ENCODE measurements at places on chromosomes 11 and 22.

DNA sequence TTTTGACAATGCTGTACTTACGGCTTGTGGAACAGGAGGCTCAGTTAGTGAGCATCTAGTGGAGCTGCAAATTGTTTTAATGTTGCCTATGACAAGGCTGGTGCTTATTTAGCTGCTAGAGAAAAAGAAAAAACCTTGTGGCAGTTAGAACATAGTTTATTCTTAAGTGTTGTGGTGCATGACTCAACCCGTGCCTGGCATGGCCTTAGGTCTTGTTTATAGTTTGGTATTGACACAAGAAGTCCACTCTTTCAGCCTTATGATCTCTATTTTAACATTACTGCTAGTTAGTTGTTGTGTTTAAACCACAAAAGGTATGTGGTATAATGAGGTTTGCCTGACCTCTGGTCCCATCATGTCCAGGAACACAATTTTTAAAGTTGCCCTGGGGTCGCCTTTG, 744.6 kb downstream of the FAM181B start:
- DNase-seq, result no peak

- DNase-seq, result no peak
Measured at GRCh38 chr11:47393163-47394049, 15.0 kb upstream of the SLC39A13 start.

DNA sequence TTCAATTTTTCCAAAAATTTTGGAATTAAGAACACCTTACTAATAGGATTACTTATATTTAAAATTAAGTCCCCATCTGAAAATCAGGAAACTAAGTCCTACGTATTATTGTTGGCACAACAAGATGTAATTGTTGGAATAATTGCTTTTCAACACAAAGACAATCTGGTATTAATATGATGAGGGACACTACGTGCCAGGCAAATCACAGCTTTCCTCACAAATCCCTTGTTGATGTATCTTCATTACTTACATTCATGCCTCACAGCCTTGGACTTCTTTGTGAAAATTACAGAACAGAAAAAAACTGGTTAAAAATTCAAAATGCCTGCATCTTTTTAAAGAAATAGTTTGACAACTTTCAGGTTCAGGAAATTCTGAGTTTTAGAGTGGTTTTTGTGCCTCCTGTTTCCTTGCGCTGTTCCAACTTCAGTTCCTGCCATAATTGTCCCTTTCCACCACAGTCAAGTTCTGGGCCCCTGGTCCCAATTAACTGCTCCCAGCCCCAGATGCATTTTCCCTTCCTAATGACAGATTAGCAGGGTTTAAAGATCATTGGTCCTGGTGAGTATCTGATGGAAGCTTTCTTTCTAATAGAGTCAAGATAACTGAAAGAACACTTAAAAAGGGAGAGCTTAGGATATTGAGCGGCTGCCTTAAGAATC, 23.3 kb upstream of the CCDC34 start:
- no peak for DNase-seq

DNA sequence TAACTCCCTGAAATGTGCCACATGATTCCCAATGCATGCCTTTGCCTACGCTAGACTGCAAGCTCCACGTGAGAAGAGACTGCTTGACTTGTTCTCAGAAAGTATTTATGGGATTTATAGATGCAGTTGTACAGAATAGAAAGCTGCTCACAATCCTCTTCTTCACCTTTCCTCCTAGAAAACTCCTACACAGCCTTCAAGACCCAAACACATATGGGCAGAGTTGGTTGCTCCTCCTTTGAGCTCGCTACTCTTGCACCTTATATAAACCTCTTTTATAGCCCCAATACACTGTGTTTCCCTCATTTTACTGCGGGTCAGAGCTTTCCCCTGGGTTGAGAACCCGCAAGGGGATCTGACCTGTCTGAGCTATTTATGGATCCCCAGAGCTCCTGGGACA, 16.4 kb downstream of the C1QTNF6 start:
- no peak for DNase-seq

GRCh38 chr11:69055598-69056516, 7.1 kb downstream of the TPCN2 start:
- DNase-seq, result no peak

GRCh38 chr11:121082670-121083069, 18.4 kb upstream of the TECTA start:
- no peak for DNase-seq

- DNase-seq, result no peak
Measured at GRCh38 chr11:75668451-75669297, at the start of gene MAP6. TSS of gene MAP6 (minus strand) at chr11:75669038. CDS start at chr11:75668369, 669 bp downstream.

DNA sequence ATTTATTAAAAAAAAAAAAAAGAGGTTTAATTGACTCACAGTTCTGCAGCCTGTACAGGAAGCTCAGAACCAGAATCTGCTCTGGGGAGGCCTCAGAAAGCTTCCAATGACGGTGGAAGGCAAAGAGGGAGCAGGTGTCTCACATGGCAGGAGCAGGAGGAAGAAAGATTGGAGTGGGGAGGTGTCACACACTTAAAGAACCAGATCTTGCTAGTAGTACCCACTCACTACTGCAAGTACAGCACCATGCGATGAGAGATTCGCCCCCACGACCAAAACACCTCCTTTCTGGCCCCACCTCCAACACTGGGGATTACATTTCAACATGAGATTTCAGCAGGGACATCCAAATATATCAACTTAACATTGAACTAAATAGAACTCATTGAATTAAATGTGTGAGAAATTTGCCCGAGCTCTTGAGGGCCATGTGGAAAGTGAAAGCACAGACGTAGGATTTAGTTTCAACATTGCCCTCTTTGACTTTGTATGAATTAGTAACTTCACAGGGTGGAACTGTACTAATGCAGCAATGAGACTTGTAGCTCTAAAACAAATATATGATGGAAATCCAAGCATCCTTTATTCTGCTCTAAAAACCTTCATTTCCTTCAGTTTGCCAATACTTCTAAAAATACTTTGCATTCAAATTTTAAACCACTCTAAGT, 628.2 kb downstream of the FAM181B start:
- no peak for DNase-seq

- no peak for DNase-seq
Measured at GRCh38 chr11:128625746-128626145, 38.4 kb upstream of the ETS1 start.

GRCh38 chr11:45815747-45816146, 10.8 kb downstream of the SLC35C1 start:
- DNase-seq, result no peak

GRCh38 chr11:2805388-2806056, 80.1 kb downstream of the CDKN1C start:
- DNase-seq, result no peak

DNA sequence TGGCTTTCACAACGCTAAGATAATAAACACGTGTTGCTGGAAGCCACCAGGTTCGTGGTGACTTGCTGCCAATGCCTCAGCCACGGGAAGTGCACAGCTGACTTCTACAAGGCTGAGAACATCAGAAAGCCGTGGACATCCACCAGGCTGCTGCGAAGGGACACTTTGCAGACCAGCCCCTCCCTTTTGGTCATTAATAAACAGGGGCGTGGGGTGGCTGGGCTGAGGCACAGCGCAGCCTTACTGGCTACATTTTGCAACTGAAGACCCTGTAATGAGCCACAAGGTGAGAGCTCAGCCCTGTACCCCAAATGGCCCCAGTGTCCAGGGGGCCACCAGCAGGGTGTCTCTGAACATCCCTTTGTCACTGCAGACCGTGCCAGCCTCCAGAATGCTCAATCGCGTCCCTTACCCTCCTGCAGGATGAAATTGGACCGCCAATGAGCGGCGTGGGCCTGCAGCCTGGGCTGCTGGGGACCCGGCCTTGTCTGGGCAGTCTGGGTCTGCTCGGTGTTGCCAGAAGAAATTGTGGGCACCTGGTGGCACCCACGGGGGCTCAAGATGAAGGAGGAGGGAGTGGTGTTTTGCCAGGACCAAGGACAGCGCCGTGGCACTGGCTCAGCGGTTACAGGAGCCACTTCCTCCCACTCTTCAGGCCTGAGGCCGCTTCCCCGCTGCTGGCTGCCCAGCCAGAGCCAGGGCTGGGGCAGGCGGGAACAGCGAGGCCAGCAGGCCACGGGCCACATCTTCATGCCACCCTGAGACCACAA, 181.9 kb downstream of the CTTN start:
- no peak for DNase-seq

- no peak for DNase-seq
Measured at GRCh38 chr11:10648871-10649270, 44.7 kb downstream of the IRAG1 start.

GRCh38 chr11:26319906-26320305, 12.0 kb upstream of the ANO3 start:
- DNase-seq, result no peak

DNA sequence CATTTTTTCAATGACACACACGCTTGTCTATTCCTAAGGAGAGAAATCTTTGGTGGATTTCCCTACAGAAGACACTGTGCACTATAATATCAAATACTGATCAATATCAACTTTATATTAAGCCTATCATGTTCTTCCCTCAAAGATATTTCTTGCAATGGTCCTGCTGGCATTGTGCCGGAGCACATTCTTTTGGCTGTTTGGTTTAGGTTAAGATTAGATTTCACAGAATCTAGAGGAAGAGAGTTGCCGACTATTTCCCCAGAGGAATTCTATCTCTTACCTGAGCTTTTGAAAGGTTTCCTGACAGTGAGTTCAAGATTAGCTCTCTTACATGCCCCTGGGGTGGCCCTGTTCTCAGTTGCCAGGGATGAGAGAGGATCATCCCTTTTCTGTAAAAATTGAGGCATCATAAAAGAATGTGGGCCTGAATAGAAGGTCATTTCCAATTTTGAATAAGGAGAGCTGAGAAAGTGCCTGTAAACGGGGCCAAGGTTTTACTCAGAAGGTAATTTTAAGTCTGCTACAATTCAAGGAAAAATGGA, 180.6 kb upstream of the ARHGAP20 start:
- DNase-seq, result no peak

DNA sequence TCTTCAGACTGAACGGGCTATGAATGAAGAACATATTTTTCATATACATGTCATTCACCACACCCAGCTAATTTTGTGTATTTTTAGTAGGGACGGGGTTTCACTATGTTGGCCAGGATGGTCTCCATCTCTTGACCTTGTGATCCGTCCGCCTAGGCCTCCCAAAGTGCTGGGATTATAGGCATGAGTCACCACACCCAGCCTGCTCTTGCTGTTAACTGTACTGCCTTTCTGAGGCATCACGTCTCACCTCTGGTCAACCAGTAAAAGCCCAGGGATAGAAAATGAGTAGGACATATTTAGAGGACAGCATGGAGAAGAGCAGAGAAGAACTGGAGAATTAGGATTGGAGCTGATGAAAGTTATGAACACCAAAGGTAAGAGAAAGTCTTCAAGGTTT, 55.6 kb downstream of the APOL3 start:
- DNase-seq, result no peak

GRCh38 chr22:46297151-46297812, 612 bp downstream of the GTSE1 start:
- DNase-seq, result no peak

DNA sequence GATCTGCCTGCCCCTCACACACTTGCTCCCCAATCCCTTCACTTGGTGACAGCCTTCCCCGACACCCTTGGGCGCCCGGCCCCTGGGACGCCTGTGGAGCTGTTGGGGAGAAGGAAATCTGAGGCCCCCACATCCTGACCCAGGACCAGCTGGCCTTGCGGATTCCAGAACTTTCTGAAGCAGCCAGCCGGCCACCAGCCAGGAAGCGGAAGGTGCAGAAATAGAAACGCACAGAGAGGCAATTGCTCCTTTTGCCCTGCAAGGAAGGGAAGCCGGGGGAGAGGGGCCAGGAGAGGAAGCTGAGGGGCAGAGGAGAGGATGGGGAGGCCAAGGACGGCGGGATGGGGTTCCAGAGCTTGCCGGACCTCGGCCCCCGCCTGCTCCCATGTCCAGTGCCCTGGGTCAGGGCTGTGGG, 66.7 kb upstream of the LINC01488 start:
- no peak for DNase-seq

- DNase-seq, result no peak
Measured at GRCh38 chr11:64809781-64810241, 540 bp downstream of the MEN1 start.

GRCh38 chr11:116130122-116130521, 625.9 kb upstream of the CADM1 start:
- no peak for DNase-seq

GRCh38 chr22:20550851-20551744, 43.7 kb downstream of the MED15 start:
- DNase-seq, result no peak

DNA sequence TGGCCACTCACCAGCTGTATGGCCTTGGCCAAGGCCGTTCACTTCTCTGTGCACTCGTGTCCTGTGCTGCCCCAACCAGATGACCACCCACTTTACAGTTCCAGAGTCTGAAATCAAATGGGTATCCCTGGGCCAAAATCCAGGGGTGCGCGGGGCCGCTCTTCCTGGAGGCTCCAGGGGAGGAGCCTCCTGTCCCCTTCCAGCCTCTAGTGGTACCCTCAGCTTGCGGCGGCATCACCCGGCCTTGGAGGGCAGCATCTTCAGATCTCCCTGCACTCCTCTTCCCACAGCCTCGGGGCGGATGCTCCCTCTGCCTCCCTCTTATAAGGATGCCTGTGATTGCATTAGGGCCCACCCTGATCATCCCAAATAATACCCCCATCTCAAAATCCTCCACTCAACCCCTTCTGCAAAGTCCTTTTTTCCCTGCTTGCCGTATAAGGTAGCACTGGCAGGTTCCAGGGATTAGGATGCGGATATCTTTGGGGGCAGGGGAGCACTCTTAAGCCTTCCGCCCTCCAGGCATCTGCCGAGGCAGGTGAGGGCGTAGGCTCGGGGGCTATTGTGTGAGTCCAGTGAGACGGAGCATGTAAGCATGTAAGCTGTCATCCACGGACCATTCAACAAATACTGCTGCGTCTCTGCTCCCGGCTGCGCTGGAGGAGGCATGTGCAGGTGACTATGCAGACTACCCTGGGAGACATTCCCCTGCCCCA, 24.4 kb upstream of the SHISAL1 start:
- no peak for DNase-seq
